Stimulated activated CD8-positive, alpha-beta memory T cell treated with anti-CD3 and anti-CD28 coated beads, Interleukin-2, amount 100 ng/mL, for 48 hours (primary cell): ENCODE measurements at places on chromosomes 6 and 20.

GRCh38 chr6:23265270-23265669, 695.9 kb downstream of the HDGFL1 start:
- no peak for DNase-seq

- no peak for DNase-seq
Measured at GRCh38 chr20:52675375-52675774, 296.8 kb upstream of the TSHZ2 start.

DNA sequence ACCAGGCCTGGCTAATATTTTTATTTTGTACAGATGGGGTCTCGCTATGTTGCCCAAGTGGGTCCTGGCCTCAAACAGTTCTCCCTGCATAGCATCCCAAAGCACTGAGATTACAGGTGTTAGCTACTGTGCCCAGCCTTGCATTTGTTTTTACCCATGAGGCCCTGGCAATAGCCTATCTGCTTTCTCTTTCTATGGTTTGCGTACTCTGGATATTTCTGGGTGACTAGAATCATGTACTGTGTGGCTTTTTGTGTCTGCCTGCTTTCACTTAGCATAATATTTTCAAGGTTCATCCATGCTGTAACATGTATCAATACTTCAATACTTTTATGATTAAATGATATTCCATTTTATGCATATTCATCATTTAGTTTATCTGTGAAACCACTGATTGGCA, 451.7 kb downstream of the GRIK2 start:
- DNase-seq, result no peak

DNA sequence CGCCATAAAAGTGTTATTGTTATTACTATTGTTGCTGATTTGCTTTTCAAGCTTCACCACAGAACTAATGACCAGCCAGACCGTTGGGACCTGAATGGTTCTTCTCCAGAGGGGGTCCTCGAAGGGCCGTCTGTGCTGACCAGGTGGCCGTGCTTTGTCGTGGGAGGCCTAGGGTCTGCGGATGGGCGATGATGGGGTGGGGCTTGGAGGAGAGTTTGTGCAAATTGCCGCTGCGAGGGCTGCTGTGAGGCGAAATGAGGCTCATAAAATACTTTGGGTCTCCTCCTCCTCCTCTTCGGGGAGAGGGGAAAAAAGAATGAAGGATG, 6.0 kb upstream of the ZBTB22 start:
- DNase-seq, result no peak

DNA sequence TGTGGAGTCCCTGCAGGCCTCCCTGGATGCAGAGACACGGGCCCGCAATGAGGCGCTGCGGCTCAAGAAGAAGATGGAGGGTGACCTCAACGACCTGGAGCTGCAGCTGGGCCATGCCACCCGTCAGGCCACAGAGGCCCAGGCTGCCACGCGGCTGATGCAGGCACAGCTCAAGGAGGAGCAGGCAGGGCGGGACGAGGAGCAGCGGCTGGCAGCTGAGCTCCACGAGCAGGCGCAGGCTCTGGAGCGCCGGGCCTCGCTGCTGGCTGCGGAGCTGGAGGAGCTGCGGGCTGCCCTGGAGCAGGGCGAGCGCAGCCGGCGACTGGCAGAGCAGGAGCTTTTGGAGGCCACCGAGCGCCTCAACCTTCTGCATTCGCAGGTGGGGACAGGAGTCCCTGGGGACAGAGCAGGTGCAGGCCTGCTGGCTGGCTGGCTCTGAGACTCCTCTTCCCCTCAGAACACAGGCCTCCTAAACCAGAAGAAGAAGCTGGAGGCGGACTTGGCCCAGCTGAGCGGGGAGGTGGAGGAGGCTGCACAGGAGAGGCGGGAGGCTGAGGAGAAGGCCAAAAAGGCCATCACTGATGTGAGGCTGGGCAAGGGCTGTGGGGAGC, 44.7 kb downstream of the MYH7B start:
- no peak for DNase-seq

DNA sequence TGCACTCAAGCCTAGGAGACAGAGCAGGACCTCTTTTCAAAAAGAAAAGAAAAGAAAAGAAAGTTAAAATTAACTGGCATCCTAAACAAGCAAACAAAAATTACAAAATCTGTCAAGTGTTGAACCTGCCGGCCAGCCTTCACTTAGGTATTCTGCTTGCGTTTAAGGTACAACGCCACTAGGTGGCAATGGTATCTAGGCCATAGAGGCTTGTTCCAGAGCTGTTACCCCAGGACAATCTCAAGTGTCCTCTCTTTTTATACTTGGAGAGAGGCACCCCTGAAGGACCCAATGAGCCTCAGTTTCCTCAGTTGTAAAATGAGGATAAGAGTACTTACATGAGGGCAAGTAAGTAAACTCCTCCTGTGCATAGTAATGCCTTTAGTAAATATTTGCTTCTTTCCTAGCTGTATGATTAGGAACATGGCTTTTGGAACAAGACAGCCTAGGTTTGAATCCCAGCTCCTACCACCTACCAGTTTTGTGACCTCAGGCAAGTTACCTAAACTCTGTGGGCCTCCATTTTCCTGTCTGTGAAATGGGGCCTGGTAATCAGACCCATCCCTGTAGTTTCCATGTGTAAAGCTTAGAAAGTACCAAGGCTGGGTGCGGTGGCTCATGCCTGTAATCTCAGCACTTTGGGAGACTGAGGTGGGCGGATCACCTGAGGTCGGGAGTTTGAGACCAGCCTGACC, 5.8 kb upstream of the PACSIN1 start:
- no peak for DNase-seq

- DNase-seq, result no peak
Measured at GRCh38 chr20:62959101-62959971, 6.8 kb downstream of the SLC17A9 start.

GRCh38 chr6:300026-300425, 7.7 kb downstream of the DUSP22 start:
- no peak for DNase-seq

DNA sequence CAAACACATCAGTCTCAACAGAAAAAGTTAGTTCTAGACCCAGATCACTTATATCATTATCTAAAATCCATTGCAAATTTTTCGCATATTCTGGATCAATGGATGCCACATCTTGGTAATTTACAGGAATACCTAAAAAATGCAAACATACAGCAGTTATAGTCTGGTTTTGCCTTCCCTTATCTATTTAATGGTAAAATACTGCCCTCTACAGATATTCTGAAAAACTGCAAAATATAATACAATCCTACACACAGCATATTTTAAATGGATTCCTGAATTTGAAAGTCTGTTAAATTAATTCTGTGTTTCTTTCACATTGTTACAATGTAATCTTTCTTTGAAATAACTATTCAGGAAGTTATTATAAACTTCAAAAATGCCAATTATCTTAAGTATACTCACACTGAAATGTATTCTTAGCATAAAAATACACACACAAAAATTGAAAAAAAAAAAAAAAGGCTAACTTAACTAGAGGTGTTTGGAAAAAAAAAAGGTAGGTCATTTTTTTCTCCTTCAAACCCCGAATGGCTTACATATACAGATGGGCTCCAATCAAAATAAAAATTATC, 88.4 kb downstream of the HACE1 start:
- DNase-seq, result no peak

- DNase-seq, result no peak
Measured at GRCh38 chr6:153160221-153160620, 29.1 kb upstream of the RGS17 start.

DNA sequence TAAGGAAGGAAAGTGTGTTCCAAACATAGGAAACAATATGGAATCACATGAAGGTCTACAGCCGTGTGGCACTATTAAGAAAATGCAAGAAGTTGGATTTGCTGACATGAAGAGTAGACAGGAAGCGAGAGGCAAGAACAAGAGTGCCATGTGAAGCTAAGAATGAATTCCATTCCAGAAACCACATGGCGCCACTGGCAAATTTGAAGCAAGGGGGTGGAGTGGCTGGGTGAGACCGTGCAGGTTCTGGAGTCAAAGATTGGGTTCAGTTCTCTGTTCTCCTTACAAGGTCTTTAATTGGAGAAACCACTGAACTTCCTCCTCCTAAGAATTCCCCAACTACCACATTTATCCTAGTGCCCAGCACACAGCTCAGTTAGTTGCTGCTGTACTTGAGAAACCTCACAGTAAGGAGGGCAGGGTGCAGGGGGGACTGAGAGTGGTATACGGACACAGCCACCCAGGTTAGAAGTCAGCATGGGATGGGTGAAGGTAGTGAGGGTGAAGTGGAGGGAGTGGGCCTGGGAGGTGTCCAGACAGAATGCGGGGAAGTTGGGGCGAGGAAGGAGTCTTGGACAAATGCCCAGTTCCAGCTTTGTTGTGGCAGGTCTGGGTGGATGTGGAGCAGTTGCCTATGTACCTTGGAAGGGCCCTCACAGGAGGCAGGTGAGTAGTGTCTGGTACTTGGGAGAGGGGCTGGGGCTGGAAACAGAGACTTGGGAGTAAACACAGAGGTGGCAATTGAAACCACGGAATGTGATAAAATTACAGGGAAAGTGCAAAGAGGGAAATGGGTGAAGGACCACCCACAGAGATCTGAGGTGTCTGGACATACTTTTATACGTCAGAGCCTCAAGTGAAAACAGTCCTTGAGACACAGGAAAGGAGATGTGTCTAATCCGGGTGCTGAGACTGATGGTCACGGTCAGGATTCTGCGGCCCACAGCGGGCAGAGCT, 14.3 kb downstream of the LYRM4 start:
- DNase-seq, result no peak

DNA sequence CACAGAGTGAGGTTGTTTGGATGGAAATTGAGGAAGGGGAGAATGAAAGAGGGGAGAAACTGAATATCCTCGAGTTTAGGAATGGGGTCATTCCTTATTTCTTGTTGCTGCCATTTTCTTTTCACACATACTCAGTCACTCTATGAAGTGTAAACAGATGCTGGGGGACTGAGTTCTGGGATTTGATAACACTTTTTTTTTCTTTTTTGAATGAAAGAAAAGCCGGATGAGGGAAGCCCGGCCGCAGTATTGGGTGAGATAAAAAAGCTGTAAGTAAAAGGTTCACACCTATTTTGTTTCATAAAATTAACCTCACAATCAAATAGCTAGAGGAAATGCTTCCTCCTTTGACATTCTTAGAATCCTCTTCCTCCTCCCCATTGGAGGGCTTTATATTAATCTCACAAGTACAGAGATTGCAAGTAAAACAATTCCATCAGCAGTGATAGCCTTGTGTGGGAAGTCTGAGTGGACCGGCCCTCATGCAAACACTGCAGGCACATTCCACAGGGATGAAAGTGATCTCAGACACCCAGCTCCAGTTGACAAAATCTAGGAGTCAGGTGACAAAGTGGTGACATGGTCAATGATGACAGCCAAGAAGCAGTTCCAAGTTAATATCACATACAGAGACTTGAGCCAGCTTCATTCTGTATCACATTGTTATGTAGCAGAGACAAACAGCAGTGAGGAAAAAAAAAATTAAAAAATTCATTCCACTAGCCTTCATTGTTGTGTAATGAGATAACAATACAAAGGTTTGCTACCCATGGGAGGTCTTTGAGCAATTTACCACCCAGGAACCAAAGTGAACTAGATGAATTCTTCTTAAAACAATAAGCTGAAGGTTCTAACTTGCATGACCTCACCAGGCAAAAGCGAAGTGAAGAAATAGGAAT, 391.1 kb upstream of the HSF2 start:
- no peak for DNase-seq

GRCh38 chr20:37807471-37808232, 95.3 kb upstream of the VSTM2L start:
- no peak for DNase-seq

DNA sequence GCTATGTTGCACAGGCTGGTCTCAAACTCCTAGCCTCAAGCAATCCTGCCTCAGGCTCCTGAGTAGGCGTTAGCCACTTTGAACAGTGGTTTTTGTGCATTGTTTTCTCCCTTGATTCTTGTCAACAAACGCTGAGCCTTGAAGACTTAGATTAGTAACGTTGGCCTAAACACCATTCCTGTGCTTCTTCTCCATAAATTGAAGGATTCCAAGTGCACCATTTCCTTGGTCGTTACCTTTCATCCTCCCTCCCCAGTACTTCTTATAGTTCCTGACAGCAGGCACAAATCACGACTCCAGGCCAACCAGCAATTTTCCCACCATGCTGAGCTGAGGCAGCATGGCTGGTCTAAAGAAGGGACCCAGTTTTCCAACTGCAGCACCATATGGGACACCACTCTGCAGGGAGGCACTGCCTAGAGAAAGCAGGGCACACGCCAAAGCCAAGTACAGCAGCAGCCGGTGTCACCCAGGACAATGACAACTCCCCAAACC, 8.9 kb downstream of the RPS10 start:
- DNase-seq, result no peak

DNA sequence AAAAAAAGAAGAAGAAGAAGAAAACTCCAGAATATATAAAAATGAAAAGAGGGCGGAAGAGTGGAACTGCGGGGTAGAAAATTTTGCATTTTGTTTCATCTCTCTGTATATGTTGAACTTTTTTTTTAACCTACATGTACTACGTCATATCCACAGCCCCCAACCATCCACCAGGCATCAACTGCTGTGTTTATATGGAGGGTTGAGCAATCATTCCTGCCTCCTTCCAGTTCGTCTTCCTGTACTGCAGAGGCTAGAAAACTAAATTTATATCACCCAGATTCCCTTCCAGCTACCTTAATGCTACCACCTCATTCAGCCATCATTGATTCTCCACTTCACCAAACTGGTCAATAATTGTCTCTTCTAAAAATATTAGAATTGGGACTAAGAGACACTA, 9.5 kb upstream of the SIGLEC1 start:
- no peak for DNase-seq

- peak; percentile 8 for DNase-seq
Measured at GRCh38 chr6:129936329-129937165, 75.4 kb upstream of the TMEM244 start.

DNA sequence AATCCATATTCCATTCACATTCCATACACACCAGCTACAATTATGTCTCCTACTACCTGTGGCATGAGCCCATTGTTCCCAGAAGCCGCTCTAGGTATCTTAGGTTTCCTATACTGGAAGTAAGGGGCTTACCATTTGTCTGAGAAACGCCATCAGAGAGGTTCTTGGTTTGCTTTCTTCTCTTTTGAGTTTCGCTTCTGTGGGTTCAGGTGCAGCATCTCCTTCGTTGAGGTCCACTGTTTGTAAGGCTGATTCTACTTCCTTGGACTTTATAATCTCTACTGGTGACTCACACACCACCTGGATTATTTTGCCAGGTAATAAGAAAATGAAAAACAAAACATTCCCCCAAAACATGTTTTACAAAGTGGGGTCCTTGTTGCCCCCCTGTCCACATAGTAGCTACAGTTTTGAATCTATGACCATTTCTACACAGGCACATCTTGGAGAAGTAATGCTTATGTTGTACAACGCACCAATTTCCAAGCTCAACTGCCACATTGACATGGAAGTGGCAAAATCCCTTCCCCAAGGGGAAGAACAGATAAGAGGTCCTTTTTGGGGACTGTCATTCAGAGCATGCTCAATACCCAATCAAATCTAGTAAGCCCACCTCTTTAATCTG, 103.5 kb downstream of the BCAS1 start:
- DNase-seq, result no peak

DNA sequence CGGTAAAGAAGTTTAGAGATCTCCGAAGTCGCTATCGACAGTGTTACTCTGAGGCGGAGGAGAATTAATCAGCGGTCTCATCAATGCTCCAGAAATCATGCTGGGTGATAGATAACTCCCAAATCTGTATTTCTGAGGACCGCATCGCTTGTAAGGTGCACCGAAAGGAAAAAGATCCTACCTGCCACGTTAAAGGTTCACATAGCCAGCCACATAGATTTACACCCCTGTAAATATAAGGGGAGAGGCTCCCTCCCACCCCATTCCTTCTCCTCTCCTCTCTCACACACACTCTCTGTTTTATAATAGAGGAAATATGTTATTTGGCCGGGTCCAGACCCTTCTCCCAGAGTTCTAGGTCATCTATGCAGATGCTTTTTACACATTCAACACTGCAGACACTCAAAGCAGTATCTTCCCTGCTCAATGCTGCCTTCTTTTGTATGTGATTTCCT, 620 bp upstream of the DEK start:
- no peak for DNase-seq

- no peak for DNase-seq
Measured at GRCh38 chr20:49583669-49584417, 15.9 kb upstream of the PTGIS start.
